ENCODE measurements at places on chromosomes 11 and 22.

- no peak for DNase-seq
Observed at GRCh38 chr11:106813806-106814205, 204.5 kb downstream of the GUCY1A2 start.

- DNase-seq: no peak
Observed at GRCh38 chr22:40218723-40219294, 41.1 kb downstream of the TNRC6B start.

DNA sequence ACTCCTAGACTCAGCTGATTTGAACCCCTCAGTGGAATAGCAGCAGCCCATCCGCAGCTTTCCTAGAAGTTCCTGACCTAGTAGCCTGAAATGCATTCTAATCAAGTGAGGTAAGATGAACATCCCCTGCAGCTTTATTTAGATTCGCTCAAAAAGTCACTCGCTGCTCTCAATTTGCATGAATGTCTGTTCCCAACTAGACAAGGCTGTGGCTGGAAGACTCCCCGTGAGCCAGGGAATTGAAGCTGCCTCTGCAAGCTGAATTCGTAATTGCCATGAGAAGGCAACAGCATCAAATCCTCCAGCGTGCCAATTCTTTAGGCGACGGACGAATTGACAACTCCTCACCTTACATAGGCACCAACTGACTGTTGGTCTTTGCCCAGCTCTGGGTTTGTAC is 17.1 kb upstream of the SCN3B start:
- DNase-seq: no peak

GRCh38 chr11:114610984-114611944 is 15.7 kb upstream of the NXPE4 start:
- no peak for DNase-seq

GRCh38 chr11:123056835-123057491 is 5.0 kb downstream of the HSPA8 start:
- DNase-seq: no peak

GRCh38 chr11:110158317-110159200 is 65.4 kb downstream of the ZC3H12C start:
- no peak for DNase-seq

DNA sequence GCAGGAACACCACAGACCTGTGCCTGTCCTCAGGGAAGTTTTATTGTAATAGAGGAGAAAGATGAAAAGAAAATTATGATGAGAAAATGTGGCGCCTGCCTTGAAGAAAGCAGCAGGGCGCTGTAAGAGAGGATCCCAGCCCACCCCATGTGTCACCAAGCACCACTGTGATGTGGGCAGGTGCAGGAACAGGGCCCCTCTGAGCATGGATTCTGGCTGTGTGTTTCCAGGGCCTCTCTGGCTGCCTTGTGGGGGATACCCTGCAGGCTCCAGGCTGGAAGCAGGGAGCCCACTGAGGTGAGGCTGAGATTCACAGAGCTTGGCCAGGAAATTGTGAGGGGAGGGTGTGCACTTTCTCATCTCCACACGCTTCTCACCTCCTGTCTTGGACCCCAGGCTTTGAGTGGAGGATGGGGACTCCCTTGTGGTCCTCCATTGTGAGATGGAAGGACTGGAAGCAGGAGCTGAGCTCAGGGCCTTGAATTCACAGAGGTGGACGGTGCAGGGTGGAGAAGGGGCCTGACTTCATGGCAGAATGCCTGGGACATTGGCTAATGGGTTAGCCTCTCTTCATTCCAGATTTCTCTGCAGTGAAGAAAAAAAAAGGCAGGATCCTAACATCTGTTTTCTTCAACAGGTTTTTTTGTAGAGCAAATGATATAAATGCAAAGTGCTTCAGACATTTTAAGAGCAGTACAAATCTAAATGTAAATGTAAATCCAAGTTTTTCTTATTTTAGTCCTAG is 246.6 kb upstream of the B3GAT1 start:
- DNase-seq: no peak

DNA sequence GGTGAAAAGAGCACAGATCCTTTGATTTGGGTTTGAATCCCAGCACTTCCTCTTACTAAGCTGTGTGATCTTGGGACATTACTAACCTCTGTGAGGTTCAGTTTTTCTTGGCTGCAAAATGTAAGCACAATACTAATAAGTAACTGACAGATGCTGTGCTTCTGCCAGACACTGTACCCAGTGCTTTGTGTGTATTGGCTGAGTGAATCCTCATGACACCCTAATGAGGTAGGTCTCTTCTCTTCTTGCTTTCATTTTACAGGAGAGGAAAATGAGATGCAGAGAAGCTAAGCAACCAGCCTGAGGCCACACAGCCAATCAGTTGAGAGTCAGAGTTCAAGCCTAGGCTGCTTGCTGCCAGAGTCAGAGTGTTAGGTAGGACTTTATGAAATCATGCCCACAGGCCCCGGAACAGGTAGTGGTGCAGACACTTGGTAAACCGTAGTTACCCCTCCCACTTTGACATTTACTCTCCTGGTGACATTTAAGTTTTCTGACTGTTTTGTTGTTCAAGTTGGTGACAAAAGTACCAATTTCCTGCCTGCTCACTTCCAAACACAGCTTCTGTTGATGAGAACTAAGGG is 21.2 kb downstream of the PTPRJ start:
- no peak for DNase-seq

- no peak for DNase-seq
Observed at GRCh38 chr11:129905402-129905801, 10.0 kb upstream of the NFRKB start.

- no peak for DNase-seq
Observed at GRCh38 chr11:84173078-84173477, 886.9 kb upstream of the CCDC90B start.

DNA sequence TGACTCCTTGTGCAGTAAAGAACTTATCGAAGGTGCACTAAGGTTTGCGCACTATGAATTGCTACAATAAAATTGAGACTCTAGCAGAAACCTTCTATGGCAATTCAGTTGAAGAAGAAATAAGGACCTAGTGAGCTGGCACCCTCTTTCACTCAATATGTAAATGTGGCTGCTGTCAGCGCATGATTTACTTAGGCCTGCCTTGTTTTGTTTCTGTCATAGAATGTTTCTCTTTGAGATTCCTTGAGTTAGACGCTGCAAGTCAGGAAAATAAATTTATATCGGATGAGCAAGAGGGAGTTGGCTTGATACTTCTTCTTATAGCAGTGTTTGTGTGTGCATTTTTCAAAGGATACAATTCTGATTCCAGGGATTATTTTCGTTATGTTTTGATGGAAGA is 322.1 kb downstream of the BLID start:
- DNase-seq: no peak

DNA sequence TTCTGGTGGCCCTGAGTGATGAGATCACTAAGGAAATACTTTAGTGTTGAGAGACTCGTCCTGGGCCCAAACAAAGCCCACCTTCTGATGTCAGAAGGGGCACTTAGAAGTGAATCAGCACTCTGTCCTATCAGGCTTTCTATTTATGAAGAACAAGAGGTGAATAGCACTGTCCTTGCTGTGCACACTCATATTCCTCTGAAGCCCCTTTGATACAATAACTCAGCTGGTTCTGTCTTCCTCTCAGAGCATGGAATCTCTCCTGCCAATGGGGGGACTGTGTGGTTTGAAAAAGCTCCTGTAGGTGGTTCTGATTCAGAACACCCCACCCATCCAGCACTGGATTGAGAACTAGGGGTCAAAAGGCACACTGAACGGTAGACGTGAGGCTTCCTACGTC is 348.1 kb downstream of the ETS1 start:
- DNase-seq: no peak

DNA sequence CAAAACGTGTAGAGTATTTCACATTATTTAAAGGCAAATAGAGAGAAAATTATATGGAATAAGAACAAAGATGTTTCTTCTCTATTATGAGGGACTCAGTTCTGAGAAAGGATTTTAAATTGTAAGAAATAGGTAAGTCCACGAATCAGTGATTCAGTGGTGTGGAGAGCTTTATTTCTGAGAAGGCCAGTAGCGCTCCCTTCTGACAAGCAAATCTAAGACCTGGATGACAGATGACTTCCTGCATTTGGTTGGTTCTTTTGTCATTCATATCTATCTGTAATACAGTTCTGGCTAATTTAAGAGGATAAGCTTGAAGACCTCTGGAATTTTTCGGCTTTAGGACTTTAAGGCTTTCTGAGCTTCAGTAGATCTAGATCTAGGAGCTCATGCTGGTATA is 7.0 kb downstream of the CD3E start:
- no peak for DNase-seq

DNA sequence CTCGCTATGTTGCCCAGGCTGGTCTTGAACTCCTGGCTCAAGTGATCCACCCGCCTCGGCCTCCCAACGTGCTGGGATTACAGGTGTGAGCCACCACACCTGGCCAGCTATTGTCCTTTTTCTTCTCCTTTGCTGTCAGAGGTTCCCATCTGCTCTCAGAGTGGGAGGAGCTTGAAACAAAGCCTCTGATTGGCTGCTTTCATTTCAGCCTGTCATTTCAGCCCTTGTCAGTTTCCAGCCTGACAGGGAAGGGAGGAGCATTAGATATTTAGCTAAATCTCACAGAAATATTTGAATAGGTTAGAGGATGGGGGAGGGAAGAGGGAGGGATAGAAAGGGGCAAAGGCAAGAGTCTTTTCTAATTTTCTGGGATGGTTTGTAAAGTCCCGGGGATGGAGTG is 8.7 kb downstream of the SLC22A6 start:
- DNase-seq: no peak

- no peak for DNase-seq
Observed at GRCh38 chr11:132427611-132428010, 1057.2 kb downstream of the NTM start.
